ENCODE measurements at places on chromosomes 5 and 9.

- H3K4me1 ChIP-seq, result no peaks in the 10 kb centered on the region
- no peak overlapping the region for H3K27ac ChIP-seq
- DNase-seq, result no peak
- no peaks in the 10 kb centered on the region for H3K36me3 ChIP-seq
- H3K27me3 ChIP-seq, result no peaks in the 10 kb centered on the region
- no peak overlapping the region for H3K4me3 ChIP-seq
Measured at GRCh38 chr9:26426551-26427131, 466.0 kb downstream of the CAAP1 start.

DNA sequence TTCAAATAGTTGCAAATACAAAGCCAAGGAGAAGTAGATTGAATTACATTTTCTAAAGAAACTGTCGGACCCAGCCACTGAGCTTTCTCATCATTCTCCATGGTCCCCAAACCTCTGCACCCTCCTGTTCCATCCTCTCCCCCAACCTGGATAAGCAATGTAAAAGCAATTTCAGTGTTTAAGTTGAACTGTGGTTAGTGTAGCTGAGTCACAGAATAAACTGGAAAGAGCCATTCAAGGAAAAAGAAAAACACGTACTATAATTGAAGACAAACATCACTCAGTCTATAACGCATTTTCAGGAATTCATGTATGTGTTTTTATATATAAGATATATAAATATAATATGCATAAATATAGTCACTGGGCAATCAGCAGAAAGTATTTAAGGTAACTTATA, 54.1 kb upstream of the TMEM161B start:
- H3K27me3 ChIP-seq, result no peaks in the 10 kb centered on the region
- H3K36me3 ChIP-seq, result peaks cover 7% of the 10 kb centered on the region
- no peak overlapping the region for H3K4me3 ChIP-seq
- no peak for DNase-seq
- no peaks in the 10 kb centered on the region for H3K4me1 ChIP-seq

DNA sequence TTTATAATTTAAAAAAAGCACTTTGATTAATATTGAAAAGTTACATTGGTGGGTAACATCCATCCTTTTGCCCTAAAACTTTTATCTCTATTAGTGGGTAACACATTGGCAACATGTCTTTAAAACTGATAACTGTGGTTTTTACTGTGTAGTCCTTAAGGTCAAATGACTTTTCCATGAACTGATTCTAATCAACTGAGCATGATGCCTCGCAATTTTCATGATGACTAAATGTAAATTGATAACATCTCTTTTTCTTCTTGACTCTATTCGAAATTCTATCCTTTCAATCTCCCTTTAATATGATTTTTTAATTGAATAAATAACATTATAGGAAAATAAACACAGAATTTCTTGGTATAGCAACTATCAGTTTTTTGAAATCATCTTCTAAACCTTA, 6.3 kb upstream of the IL5 start:
- H3K27me3 ChIP-seq, result no peaks in the 10 kb centered on the region
- H3K27ac ChIP-seq, result no peak overlapping the region
- no peaks in the 10 kb centered on the region for H3K4me1 ChIP-seq
- no peaks in the 10 kb centered on the region for H3K36me3 ChIP-seq

GRCh38 chr9:103837940-103838339, 256.2 kb upstream of the SMC2 start:
- no peaks in the 10 kb centered on the region for H3K4me1 ChIP-seq
- no peak overlapping the region for H3K4me3 ChIP-seq
- DNase-seq, result no peak
- H3K27me3 ChIP-seq, result no peaks in the 10 kb centered on the region
- H3K36me3 ChIP-seq, result no peaks in the 10 kb centered on the region

DNA sequence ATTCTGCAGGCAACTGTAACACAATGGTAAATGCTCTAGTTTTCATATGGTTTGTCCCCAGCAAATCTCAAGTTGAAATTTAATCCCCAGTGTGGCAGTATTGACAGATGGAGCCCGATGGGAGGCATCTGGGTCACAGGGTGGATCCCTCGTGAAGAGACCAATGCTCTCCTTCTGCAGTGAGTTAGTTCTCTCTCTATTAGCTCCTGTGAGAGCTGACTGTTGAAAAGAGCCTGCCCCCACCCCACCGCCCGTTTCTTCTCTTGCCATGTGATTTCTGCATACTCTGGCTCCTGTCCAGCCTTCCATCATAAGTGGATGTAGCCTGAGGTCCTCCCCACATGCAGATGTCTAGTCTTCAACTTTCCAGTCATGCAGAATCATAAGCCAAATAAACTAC, 27.0 kb downstream of the IARS1 start:
- H3K27me3 ChIP-seq, result no peaks in the 10 kb centered on the region
- no peak overlapping the region for H3K4me3 ChIP-seq
- no peak for DNase-seq
- no peak overlapping the region for H3K27ac ChIP-seq
- peaks cover 5% of the 10 kb centered on the region for H3K36me3 ChIP-seq

- H3K4me1 ChIP-seq, result no peaks in the 10 kb centered on the region
- no peaks in the 10 kb centered on the region for H3K27me3 ChIP-seq
- no peaks in the 10 kb centered on the region for H3K36me3 ChIP-seq
- no peak overlapping the region for H3K27ac ChIP-seq
Measured at GRCh38 chr9:69446496-69446895, 121.5 kb downstream of the ENTREP1 start.

GRCh38 chr9:9846557-9846956, 766.2 kb downstream of the PTPRD start:
- H3K4me3 ChIP-seq, result no peak overlapping the region
- no peaks in the 10 kb centered on the region for H3K4me1 ChIP-seq
- no peaks in the 10 kb centered on the region for H3K27me3 ChIP-seq
- H3K36me3 ChIP-seq, result no peaks in the 10 kb centered on the region
- no peak for DNase-seq

GRCh38 chr5:52995914-52996313, 6.8 kb downstream of the ITGA2 start:
- H3K27ac ChIP-seq, result peak overlapping the region; percentile 65
- DNase-seq, result no peak
- H3K27me3 ChIP-seq, result no peaks in the 10 kb centered on the region

GRCh38 chr5:29037716-29038115, 1999.3 kb upstream of the CDH9 start:
- no peak overlapping the region for H3K4me3 ChIP-seq
- H3K4me1 ChIP-seq, result no peaks in the 10 kb centered on the region

DNA sequence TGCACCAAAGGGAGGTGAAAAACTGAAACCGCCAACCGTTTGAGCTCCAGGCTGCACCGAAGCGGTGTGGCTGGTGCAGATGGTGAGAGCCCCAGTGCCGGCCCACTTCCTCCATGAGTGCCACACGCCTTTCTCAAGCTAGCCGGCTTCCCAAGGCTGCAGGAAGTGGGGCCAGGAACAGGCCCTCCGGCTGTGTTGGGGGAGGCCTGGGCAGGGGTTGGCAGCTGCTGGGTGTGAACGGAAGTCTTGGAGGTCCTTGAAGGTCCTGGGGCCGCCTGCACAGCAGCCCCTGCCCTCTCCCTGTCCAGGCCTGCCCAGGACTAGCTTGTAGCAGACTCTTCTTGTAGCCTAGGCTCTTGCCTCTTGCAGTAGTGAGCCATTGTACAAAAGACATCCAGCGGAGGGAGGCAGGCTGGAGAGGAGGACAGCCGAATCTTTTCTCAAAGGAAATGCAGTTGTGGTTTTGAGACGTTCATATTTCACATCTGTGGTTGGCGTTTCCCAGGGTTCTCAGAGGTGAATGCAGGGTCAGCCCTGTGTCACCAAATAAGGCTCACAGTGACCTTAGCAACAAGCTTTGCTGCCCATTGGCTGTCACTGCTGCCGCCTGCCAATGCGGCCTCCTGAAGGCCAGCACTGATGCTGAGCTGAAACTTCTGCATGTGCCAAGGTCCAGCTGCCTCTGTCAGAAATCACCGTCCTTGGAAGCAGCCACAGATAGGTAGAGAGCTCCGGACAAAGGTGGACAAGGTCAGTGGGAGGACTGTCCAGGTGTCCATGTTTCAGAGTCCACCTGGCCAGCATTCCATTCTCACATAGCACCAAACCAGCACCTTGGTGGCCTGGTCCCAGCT, 23.9 kb downstream of the IRF1 start:
- peaks cover 33% of the 10 kb centered on the region for H3K4me1 ChIP-seq
- no peak overlapping the region for H3K4me3 ChIP-seq
- no peak for DNase-seq
- H3K36me3 ChIP-seq, result peaks cover 18% of the 10 kb centered on the region
- H3K27me3 ChIP-seq, result no peaks in the 10 kb centered on the region

GRCh38 chr5:134411228-134411545, 494 bp downstream of the CDKN2AIPNL start:
- H3K36me3 ChIP-seq, result no peaks in the 10 kb centered on the region
- peak overlapping the region; percentile 91 for H3K4me3 ChIP-seq
- H3K27me3 ChIP-seq, result no peaks in the 10 kb centered on the region

GRCh38 chr5:172667786-172668593, 26.9 kb downstream of the NEURL1B start:
- no peaks in the 10 kb centered on the region for H3K27me3 ChIP-seq
- H3K27ac ChIP-seq, result peak overlapping the region; percentile 68
- DNase-seq, result no peak

DNA sequence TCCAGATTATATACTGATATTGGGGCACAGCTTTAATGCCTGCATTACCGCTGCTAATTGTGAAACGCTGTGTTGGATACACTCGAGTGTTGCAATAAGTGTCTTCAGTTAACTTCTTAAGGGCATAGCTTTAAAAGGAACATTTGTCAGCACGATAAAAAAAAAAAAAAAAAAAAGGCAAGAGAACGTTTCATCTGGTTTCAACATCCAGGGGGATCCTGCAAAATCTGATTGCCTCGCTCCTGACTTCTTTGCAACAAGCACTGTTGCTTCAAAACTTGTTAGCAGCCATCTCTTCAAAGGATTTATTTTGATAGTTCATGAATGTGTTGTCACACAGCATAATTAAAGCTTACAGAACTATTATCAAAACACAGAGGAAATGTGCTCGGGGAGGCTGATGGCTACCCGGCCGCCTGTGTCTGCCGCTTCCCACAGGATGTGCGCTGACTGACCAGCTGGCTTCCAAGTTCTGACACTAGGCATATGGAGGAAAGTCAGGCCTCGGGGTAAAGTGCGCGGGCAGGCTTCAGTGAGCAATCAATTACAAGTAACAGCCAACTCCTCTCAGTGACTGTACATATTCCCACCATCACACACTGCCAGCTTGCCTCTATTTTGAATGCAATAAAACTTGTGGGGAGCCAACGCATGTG, 77.7 kb downstream of the EBF1 start:
- no peak for DNase-seq
- H3K4me1 ChIP-seq, result peaks cover 17% of the 10 kb centered on the region
- no peaks in the 10 kb centered on the region for H3K27me3 ChIP-seq
- no peak overlapping the region for H3K4me3 ChIP-seq
- H3K36me3 ChIP-seq, result no peaks in the 10 kb centered on the region

DNA sequence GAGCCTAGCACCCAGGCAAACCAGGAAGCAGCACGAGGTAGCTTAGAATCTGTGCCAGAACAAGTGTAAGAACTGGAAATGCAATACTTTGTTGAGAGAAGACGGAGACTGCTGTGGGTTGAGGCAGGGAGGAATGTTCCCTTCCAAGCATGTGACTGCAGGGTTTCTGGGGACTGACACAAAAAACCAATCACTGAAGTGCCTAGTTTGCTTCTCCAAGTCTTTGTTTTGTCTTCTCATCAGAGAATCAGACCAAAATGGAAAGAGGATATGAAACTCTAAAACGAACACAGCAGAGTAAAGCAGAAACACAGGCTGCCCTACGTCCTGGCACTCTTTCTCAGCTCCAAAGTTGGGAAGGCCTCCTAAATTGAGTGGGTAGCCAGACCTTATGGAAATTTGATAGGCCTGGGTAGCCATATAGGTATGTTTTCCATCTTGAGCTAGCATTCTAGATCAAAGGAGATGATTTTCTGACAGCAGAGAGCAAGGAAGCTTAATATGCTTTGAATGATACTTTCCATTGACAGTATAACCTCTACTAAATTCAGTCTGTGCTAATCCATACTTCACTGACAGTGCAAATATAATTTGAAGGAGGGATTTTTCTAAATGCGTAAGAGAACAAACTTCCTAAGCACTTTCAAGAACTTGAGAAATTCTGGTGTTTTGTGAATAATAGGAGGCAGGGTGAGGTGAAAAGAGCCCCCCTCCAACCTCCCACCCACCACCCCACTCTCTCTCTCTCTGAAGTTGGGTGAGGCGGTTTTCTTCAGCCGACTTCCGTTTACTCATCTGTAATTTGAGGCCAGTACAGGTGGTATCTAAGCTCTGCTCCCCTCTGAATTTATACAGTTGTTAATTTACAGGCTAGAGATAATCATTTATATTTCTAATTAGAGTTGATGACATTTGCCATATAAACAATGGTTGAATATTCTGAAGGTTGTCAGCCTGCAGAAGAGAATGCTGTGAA, 5.5 kb downstream of the ADRB2 start:
- no peak overlapping the region for H3K4me3 ChIP-seq
- peaks cover 5% of the 10 kb centered on the region for H3K4me1 ChIP-seq
- peak overlapping the region; percentile 11 for H3K27ac ChIP-seq
- no peaks in the 10 kb centered on the region for H3K27me3 ChIP-seq
- H3K36me3 ChIP-seq, result no peaks in the 10 kb centered on the region
- DNase-seq, result peak; percentile 40

- H3K27ac ChIP-seq, result peak overlapping the region; percentile 8
- no peak for DNase-seq
- no peak overlapping the region for H3K4me3 ChIP-seq
- peaks cover 66% of the 10 kb centered on the region for H3K36me3 ChIP-seq
- H3K27me3 ChIP-seq, result no peaks in the 10 kb centered on the region
Measured at GRCh38 chr9:95459178-95459577, 57.6 kb downstream of the PTCH1 start.

DNA sequence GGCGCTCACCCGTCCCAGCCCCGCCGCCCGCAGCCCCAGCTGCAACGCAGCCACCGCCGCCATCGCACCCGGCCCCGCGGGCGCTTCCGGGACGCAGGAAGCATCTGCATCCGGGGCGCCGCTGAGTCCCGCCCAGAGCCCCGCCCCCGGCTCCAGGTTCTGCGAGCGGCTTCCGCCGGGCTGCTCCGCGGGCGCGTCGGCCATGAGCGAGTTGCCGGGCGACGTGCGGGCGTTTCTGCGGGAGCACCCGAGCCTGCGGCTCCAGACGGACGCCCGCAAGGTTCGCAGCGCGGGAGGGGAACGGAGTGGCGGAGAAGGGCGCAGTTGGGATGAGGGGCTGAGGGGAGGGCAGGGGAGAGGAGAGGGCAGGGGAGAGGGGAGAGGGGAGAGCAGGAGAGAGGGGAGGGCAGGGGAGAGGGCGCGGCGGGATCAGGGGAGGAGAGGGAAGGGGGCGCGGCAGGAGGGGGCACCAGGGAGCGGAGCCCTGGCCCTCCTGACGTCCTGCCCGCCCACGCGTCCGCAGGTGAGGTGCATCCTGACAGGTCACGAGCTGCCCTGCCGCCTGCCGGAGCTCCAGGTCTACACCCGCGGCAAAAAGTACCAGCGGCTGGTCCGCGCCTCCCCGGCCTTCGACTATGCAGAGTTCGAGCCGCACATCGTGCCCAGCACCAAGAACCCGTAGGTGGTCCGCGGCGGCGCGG, at the start of the genes SURF1 and SURF2:
Gene SURF1 (minus strand): TSS at position 97 of the 701 bp plus-strand sequence. CDS start 34 bp downstream, at position 63.
Gene SURF2 (plus strand): TSS at position 160 of the 701 bp plus-strand sequence. CDS start 43 bp downstream, at position 203.
- peaks cover 8% of the 10 kb centered on the region for H3K36me3 ChIP-seq
- H3K4me1 ChIP-seq, result peaks cover 22% of the 10 kb centered on the region
- H3K27me3 ChIP-seq, result no peaks in the 10 kb centered on the region
- H3K4me3 ChIP-seq, result peak within 1 kb of the TSS; percentile 71
- peak within 1 kb of the TSS; percentile 66 for H3K27ac ChIP-seq

GRCh38 chr9:132006677-132007370, 72.8 kb downstream of the MED27 start:
- no peak overlapping the region for H3K4me3 ChIP-seq
- peaks cover 4% of the 10 kb centered on the region for H3K4me1 ChIP-seq
- H3K27me3 ChIP-seq, result no peaks in the 10 kb centered on the region
- peak; percentile 36 for DNase-seq

- no peaks in the 10 kb centered on the region for H3K4me1 ChIP-seq
- H3K27ac ChIP-seq, result no peak overlapping the region
- DNase-seq, result no peak
- no peaks in the 10 kb centered on the region for H3K36me3 ChIP-seq
- no peak overlapping the region for H3K4me3 ChIP-seq
Measured at GRCh38 chr9:20582150-20582549, 40.1 kb downstream of the MLLT3 start.
